Left ventricle myocardium superior (tissue), 1 donor: ENCODE measurements at places on chromosomes 7 and 10.

- DNase-seq = no peak
Measured at GRCh38 chr10:55214608-55215007, 413.6 kb upstream of the PCDH15 start.

- DNase-seq = no peak
Measured at GRCh38 chr10:96767611-96768010, 47.3 kb upstream of the PIK3AP1 start.

DNA sequence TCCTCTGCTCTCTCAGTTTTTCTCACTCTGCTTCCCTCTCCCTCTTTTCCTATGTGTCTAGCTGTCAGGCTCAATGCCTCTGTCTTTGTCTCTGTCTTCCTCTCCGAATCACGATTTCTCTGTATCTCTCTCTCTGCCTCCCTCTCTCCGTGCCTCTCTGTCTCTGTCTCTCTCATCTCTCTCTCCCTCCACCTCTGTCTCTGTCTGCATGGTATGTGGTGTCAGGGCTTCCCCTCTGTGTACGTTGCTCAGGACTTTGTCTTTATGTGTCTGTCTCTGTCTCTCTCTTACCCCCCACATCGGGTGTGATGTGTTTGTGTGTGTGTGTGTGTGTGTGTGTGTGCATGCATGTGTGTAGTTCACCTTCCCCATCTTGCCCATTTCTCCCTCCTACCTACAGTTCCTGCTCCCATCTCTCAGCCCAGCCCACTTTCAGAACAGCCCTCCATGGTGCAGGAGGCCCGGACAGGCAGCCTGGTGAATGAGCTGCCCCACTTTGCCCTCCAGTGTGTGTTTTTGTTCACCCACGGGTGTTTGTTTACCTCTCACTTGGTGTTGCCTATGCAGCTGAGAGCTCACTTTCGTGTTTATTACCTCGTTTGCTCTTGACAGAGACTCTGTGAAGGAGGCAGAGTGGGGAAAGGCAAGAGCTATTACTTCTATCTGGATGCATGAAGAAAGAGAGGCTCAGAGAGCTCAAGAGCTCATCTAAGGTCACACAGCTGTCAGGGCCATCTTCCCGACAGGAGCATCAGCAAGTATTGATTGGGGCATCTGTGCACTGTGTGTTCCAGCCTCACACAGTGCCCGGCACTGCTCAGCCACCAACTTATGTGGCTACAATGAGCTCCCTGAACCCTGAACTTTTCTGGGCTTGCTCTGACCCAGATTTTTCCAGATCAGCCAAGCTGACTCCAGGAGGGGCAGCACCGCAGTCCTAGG, 163.5 kb upstream of the ZMIZ1 start:
- no peak for DNase-seq

- DNase-seq = no peak
Measured at GRCh38 chr7:41529831-41530230, 173.1 kb downstream of the INHBA start.

- no peak for DNase-seq
Measured at GRCh38 chr10:20853276-20853675, 43.8 kb downstream of the NEBL start.

DNA sequence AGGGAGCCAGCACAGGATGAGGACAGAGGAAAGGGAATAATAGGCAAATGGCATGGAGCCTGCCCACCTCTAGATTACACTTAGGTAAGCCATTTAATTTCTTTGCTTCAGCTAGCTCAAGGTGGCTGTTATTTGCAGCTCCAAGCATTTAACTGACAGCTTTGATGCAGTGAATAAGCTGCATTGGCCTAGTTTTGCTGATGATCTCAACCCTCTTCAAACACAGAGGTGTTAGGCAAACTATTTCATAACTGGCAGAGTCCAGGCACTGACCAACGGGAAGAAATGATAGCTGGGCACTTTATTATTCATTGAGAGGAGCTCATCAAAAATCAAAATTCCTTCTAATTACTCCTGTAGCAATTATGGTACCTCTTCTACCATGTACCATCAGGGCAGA, 317.4 kb downstream of the BMPER start:
- no peak for DNase-seq

DNA sequence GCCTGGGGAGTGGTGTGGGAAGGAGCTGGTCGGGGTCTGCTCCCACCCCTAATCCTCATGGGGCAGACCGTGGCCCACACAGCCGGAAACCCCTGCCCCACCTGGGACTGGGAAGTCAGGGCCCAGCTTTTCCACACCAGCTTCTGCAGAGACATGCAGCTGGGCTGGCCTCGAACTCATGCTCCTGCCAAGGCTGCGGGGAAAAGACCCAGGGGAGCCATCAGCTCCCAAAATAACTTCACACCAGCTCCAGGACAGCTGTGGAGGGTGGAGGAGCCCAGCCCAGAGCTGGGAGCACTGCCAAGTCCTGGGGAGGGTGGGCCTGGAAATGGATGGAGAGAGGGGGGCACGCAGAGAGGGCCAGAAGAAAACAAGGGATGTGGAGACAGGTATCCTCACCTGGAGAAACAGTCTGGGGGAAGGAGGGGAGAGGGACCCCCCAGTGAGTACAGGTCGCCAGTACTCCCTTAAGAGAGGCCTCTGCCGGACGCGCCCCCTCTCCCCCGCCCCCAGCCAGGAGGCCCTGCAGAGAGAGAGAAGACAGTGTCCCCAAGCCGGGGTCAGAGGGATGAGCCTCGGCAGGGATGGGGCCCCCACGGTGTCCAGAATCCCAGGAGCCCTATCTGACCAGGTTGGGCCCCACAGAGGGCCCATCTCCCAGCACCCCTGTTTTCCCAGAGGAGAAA, 11.5 kb upstream of the GRIFIN start:
- DNase-seq = peak; percentile 82

DNA sequence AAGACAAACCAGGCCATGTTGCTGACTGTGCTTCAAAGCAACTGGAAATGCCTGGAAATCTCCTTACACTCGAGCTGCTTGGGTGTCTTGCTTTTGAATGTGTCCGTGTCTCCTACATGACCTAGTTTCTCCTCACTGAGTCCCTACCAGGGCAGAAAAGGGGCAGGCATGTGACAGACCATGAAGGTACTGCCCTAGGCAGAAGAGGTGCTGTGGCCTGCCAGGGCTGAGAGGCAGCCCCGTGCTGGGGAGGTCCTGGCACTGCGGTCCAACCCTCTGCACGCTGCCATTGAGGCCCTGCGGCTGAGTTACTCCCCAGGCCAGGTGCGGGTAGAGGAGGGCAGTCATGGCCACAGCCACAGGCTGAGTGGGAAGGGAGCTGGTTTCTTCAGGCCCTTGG, 159.3 kb downstream of the LYZL1 start:
- DNase-seq = peak; percentile 48

DNA sequence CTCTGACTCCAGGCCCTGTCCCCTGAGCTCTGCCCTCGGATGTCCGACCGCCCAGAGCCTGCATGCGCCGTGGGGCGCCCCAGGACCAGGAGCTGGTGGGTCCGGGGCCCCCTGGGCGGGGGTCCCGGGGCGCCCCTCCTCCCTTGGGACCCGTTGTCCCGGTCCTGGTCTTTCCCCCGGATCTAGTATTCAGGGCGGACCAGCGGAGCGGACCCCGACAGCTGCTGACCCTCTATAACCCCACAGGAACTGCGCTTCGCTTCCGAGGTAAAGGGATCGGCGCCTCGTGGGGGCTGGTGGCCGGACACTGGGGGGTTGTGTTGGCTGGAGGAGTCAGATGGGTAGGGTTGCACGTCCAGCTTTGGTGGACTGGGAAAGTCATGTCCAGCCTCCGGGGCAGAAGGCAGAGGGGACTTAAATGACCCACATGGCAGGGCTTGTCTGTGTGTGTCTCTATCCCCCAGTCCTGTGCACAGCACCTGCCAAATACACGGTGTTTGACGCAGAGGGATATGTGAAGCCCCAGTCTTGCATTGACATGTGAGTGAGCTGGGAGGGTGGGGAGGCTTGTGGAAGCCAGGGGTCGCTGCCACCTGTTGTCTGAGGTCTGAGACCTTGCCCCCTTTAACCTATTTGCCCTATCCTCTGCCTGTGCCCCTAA, 520 bp downstream of the MOSPD3 start:
- no peak for DNase-seq

- DNase-seq = peak; percentile 26
Measured at GRCh38 chr7:2150445-2150815, 82.3 kb downstream of the MAD1L1 start.

DNA sequence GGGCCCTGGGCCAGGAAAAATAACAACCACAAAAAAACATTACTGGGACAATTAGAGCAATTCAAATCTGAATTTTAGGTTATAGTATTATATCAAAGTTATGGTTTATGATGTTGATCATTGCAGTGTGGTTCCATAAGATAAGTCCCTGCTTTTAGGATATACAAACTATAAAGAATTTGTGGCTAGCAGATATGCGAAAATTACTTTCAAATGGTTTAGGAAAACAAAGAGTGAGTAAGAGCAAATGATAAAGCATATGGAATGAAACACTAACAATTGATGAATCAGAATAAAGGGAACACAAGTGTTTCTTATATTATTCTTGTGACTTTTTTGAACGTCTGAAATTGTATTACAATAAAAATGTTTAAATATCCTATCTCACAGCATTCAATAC, 64.4 kb upstream of the HECTD2 start:
- no peak for DNase-seq

DNA sequence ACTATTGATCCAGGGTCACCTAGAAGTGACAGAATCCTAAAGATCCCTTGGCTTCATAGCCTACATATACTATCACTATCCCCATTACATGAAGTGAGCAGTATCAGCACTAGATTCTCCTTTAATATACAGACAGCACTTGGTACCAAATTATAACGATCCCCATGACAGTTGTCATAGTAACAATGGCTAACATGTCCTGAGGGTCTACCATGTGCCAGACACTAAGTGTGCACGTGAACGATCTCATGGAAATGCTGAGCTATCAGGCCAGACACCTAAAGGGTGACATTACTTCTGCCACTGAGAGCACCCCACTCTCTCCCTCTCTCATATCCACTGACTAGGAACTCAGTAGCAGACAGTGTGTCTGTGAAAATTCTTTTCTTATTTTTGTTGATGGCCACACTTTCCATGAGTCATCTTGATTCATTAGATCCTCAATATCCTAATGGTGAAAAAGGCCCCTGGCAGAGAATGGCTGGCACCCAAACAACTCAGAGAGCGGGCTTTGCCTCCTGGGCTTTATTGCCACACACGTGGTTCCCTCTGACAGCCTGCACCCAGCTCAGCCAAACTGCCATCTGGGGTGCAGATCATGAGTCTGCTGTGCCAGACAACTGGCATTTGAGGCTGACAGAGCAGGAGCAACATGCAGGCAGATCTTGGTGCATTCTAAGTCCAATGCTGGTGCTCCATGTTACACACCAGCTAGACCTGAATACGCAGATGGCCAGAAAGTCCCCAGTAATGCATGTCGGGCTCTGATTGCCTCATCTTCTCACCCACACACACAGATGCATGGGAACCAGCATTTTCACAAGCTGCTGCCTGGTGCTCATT, 176.3 kb downstream of the DGKI start:
- no peak for DNase-seq

GRCh38 chr7:141103847-141104429, 30.1 kb downstream of the TMEM178B start:
- no peak for DNase-seq

DNA sequence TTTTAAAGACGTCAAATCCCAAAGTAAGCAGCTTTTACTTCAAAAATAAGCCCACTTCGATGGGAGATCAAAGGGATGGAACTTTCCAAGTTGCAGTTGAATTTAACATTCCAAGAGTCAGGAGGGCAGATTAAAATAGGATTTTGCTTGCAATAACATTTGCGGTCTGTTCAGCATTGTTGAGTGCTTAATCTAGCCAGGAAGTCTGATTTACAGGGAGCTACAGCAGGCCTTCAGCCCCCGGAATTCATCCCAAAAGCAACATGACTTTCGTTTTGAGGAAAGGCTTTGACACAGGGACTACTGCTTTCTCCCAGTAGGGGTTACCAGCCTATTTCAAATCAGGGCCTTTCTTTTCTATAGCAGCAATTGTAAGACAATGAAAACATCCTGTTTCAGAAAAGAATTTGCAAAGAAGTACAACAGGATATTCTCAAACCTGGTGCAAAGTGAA, 279.6 kb upstream of the PITRM1 start:
- no peak for DNase-seq

GRCh38 chr10:126179637-126180036, 208.6 kb downstream of the ADAM12 start:
- DNase-seq = no peak

DNA sequence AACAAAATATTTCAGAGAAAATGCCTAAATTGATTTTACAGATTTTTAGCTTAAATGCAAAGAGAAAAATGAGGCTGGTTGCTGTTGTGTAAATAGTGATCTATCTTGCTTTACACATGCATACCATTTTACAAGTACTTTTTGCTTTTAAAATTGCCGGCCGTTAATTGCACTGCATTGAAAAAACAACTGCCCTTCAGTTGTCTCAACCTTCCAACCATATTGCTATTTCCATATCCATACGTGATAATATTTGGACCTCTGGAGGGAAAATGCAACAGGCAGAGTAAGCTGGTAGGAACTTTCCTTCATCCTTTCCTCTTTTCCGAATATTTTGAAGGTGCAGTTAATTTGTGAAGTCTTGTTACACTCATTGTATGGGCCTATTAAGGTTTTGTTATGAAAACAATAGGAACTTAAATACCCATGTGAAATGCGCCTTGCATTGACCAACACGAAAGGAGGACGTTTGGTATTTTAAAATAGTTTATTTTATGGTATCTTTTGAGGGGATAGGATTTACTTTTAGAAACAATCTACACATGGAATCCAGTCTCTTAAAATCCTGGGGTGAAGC, 11.3 kb downstream of the BMI1 start:
- no peak for DNase-seq

DNA sequence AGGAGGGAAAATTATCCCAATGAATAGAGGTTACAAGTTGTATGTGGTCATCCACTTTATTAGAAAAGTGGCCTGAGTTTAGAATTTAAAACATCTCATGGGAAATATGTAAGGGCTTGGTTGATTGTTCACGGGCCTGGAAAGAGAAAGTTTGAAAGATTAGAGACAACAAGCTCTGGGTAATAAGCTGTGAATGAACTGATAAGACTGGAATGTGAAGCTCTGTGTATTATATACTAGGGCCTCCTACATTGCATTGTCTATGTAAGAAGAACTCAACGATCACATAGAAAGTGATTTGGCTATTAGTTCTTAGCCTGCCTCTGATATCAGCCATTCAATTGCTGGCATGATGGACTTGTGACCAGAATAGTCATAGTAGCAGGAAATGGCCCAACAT, 199.2 kb upstream of the MAGI2 start:
- DNase-seq = no peak

DNA sequence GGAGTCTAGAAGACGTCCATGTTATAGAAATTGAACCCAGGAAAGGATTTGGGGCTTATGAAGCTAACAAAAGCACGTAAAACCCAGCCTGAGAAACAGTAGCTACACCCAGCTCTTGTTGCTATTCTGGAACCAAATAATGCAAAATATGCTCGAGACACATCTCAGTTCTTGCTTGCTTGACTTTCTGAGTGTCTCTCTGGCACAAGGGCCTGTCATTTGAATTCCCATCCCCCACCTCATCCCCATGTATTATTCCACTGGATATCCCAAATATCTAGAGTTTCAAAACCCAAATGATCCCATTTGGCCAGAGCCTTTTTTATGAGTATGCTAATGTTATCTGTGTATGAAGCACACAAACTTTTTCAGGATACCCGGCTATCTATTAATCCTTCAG, 48.2 kb upstream of the AGBL3 start:
- no peak for DNase-seq

- DNase-seq = peak; percentile 40
Measured at GRCh38 chr10:114879541-114880158, 58.1 kb downstream of the FHIP2A start.

- DNase-seq = no peak
Measured at GRCh38 chr10:481628-482027, 207.8 kb downstream of the DIP2C start.
